ENCODE measurements at places on chromosomes 3 and 15. TPM values are rescaled to one million over a fixed set of nuclear protein-coding genes. Genes with fewer than 3 reads are reported as not detected.

Gene GOLGA8S
- 0.86 TPM for polyA plus RNA-seq

Gene CRABP1
- 56.2 TPM for polyA plus RNA-seq

Gene KBTBD13
- polyA plus RNA-seq: 0.12 TPM

Gene VEPH1
- 58.9 TPM for polyA plus RNA-seq

Gene HTR3E
- not detected for polyA plus RNA-seq

Gene DNASE1L3
- 9.4 TPM for polyA plus RNA-seq

Gene C3orf49
- 0.20 TPM for polyA plus RNA-seq

- no peak for DNase-seq
Observed at GRCh38 chr15:41512512-41512939, 1.1 kb downstream of the LTK start.

- DNase-seq: no peak
Observed at GRCh38 chr3:138786788-138787271, 47.9 kb downstream of the PIK3CB start.

DNA sequence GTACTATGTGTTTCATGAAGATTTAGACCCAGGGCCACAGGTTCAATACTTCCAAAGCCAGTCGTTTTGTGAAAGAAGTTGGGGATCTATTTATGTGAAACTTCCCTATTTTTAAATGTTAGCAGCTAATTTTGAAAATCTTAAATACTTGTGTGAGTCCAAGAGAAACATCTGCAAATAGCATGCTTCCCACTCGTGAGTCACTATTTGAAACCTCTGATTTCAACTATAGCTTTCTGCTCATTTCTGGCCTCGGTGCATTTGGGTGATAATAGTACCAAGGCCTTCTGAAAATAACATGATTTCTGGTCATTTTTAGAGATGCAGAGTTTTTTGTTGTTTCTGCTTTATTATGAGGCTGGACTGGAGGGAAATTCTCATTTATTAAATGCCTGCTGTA lies 110.0 kb downstream of the OPA1 start:
- no peak for DNase-seq

GRCh38 chr15:101267320-101268104 lies 9.8 kb downstream of the SELENOS start:
- DNase-seq: no peak

DNA sequence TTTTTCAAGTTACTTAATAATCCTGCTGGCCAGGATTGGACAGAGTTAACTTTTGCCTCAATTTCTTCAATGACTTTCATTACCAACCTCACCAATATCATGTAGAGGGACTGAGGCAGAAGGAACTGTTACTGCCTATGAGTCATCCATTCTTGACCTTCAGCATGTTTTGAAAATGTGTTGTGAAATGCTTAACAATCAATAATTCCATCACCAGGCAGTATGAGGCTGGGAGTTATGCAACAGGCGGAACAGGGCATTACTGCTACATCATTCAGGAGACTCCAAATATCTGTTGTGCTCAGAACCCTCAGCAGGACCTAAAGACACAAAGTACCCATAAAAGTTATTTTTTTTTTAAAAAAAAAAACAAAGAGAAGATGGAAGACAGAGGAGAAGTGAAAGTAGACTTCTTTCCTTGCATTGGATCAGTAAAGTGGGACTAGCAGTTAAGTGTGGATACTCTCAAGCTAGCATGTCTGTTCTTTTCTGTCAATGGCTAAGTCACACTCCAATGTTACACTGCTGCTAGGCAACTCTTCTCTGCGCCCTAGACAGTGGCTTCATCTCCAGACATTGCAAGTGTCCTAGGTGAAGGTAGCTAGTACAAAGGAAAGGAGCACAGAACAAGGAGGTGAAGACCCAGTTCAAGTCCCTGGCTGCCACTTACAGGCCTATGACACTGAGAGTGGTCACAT lies 184.9 kb upstream of the LPP start:
- DNase-seq: no peak

DNA sequence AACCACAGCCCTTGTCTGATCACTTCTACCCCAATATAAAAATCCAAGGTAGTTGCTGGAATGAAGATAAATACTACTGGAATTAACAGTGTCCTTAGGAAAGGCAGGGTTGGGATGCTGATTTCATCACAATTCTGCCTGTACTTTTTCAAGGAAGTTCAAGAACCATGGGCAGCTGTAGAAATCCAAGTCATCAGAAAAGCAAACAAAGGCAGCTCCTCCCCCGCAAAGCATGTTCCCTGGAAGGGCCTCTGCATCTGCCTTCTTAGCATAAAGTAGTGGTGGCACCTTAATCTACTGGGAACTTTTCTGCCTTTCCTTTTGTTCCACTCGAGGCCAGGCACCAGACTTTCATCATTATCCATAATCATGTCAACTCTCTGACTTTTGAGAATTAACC lies 54.4 kb downstream of the ERC2 start:
- no peak for DNase-seq

GRCh38 chr3:114872050-114872449 lies 275.0 kb downstream of the ZBTB20 start:
- no peak for DNase-seq

DNA sequence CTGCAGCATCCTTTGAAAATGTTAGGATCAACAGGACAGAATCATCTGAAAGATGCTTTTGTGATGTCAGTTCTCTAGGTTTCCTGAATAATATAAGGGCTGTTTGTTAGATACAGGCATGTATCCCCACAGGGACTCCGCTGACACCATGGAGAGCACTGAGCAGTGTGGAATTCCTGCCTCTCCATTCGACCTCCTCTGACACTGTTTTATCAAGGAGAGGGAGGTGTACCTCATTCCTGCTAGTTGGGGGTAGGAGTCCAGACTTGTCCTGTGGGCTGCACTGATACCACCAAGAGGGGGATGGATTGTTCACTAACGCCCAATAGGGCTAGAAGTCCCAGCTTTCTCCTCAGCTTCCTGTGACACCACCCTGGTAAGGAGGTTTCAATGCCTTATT lies 46.6 kb downstream of the LARS2 start:
- no peak for DNase-seq

DNA sequence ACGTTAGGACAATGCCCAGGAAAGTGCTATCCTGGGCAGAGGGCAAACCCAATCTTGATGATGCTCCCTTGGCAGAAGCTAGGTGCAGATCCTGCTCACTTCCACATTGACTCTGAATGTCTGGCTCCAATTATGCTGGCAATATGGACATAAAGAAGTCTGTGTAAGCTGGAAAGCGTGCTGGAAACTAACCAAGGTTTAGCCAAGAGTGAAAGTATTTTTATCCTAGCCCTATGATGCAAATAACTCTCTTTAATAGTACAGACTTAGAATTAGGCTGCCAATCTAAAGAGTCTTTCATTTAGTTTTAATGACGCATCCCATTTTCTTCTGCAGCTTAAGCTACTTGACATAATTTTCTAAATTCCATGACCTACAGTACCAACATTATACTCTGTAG lies 571.8 kb downstream of the TUSC7 start:
- no peak for DNase-seq

DNA sequence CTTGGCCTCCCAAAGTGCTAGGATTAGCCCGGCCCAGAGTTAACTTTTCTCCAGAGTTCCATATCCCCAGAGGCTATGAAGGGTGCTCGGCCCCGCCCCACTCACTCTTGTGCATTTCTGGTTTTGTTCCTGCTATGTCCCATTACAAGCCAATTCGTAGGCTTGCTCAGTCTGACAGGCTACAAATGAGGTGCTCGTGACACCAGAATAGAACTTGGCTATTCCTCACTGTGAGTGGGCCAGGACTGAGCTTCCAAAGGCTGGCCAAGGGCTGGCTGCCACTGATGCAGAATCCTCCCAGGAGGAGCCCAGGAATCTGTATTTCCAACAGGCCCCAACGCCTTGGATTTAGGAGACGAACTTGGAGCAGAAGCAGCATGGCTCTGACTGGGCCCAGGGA lies 282.7 kb upstream of the C2CD4B start:
- no peak for DNase-seq

DNA sequence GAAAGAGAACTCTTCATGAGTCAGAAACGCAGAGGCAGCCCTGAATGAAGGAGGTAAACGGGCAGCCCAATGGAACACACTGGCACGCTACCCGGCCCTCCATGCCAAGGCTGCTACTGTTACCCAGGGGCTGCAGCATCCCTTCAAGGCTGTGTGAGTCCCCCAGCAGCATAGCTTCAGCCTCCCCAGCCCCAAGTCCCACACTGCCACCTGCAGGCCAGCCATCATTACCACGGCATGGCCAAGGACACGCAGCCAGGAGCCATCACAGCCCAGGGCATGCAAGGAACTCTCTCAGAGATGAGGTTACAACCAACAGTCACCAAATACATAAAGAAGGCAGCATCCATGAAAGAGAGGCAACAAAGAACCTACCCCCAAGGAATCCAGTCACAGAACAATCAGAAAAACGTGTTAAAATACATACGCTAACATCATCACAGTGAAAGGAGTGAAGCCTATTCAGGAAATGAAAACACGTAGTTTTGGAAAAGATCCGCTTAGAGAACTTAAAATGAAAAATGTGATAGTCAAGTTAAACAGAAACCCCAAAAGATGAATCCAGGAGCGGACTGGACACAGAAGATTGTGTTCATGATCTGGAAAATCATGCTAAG lies 22.4 kb downstream of the PLA2G4F start:
- no peak for DNase-seq

- DNase-seq: no peak
Observed at GRCh38 chr15:85619992-85620689, 174.6 kb downstream of the KLHL25 start.

- no peak for DNase-seq
Observed at GRCh38 chr3:14441240-14441919, 39.0 kb downstream of the SLC6A6 start.

- DNase-seq: no peak
Observed at GRCh38 chr15:70936326-70936725, 43.7 kb downstream of the LRRC49 start.

- DNase-seq: no peak
Observed at GRCh38 chr3:19931767-19932188, 2.2 kb downstream of the EFHB start.

DNA sequence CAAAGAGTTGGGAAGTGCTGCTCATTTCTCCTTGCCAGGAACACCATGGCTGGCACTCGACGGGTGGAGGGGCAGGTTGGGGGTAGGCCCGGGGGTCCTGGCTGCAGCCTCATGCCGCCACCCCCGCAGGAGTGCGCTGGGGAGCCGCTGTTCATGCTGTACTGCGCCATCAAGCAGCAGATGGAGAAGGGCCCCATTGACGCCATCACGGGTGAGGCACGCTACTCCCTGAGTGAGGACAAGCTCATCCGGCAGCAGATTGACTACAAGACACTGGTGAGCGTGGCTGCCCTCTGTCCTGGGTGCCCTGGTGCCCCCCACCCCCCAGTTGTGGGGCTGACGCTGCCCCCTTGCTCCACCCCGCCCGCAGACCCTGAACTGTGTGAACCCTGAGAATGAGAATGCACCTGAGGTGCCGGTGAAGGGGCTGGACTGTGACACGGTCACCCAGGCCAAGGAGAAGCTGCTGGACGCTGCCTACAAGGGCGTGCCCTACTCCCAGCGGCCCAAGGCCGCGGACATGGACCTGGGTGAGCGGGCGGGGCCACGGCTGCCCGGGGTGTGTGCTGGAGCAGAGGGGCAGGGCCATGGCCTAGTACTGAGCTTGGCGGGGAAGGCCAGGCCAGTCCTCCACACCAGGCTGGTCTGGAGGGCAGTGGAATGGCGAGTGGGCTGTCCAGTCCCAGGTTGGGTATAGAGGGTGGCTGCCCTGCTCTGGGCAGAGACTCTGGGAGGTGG lies 45.1 kb downstream of the PLXNA1 start:
- no peak for DNase-seq

GRCh38 chr15:36688310-36689011 lies 109.0 kb downstream of the CDIN1 start:
- DNase-seq: no peak

DNA sequence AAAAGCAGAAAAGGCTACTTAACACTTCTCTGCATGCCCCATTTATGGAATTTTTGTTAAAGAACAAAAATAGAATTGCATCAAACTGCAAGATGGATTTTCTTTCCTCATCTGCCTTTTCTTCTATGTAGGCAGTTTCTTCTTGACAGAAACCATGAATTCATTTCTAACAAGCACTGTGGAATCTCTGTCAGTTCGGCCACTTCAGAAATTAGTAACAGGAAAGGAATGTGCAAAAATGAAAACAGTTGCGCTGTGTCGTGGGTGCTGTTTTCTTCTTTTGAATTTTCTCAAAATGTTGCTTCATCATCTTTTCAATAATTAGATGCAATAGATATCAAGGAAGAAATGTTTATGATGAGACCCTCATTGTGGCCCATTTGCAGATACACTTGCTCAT lies 151.6 kb downstream of the FOXB1 start:
- DNase-seq: no peak

DNA sequence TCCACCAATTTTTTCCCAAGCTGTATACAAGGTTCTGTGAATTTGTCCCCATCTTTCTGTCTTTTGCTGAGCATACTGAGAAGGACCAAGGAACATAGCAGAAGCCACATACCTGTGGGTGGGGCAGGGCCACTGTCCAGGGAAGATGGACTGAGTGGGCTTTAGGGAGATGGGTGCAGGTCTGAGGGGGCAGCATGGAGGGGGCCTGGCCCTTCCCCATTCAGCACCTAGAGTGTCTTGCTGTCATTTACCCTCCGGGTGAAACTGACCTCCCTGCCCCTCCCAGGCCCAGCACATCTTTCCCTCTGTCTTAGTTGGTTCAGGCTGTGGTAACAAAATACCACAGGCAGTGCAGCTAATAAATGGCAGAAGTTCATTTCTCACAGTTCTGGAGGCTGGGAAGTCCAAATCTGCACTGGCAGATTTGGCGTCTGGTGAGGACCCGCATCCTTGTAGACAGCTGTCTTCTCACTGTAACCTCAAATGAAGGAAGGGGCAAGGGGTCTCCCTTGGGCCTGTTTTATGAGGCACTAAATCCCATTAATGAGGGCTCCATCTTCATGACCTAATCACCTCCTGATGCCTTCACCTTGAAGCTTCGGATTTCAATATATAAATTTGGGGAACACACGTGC lies 180.0 kb upstream of the SMAD3 start:
- no peak for DNase-seq

DNA sequence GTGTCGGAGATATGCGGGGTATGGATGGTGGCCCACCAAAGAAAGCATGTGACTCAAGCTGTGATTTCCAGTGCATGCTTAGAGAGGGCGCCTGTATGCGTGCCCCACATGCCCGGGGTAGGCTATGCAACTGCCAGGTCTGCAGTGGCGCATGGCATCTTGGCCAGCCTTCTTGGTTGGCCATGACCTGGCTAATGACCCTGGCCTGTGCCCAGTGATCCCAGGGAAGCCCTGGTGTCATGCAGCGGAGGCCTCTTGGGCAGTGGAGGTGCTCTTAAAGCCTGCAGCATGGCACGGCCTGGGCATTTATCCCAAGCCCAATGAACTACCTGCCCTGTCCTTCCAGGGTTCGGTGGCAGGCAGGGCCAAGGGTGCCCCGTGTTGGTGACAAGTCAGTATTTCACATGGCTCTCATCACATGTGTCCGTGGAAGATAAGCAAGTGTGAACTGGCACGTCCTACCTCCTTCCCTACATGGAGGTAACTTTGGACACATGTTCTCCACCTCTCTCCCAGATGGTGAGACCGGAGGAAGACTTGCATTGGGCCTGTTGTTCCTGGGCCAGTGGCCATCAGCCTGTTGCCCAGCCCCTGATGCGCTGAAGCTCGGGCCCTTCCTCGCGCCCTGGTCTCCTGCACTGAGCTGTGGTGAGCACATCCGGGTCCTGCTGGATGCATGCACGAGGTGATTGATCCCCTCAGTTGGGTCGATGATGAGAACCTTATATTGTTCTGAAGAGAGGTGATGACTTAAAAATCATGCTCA lies 192.0 kb downstream of the UBE3A start:
- DNase-seq: no peak

GRCh38 chr15:68488966-68489365 lies 57.0 kb upstream of the ITGA11 start:
- DNase-seq: no peak
